ENCODE measurements at places on chromosomes 13 and 19.

- DNase-seq = no peak
Observed at GRCh38 chr19:49559928-49560327, 20.4 kb downstream of the NOSIP start.

DNA sequence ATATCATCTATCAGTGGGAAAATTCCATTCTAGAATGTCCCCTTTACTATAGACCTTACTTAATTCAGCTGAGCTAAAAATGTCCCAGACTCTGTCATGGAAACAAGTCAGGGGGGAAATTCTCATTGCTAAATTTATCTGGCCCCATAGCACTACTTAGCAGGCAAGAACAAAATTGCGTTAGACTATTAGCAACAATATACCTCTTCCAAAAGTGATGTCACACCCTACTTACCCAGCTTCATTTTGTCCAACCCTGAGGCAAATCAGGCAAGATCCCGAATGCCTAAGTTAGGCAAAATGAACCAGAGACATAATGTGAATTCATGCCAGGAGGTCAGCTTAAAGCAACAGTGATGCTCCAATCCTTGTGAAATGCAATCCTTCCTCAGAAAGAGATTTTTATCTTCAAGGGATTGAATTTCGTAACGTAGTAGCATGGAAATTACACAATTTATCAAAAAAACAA lies 93.7 kb downstream of the FRY start:
- DNase-seq = no peak

DNA sequence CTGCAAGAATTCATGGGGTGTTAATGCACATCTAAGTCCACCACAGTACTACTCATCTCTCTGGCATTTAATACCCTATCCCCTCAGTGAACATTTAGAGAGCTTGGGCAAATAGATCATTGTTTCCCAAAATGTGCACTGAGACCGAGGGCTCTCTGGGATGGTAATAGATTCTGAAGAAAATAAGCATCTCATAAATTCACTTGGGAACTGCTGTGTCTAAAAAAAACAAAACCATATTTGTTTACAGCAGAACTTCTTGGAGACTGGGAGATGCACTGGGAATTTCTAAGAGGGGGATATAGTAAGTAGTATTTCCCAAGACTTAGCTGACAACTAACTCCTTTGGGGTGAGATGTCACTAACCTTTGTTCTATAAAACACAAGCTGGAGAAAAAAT lies 58.4 kb downstream of the ENOX1 start:
- DNase-seq = peak; percentile 2

GRCh38 chr13:54029720-54030119 lies 1001.1 kb downstream of the OLFM4 start:
- no peak for DNase-seq

DNA sequence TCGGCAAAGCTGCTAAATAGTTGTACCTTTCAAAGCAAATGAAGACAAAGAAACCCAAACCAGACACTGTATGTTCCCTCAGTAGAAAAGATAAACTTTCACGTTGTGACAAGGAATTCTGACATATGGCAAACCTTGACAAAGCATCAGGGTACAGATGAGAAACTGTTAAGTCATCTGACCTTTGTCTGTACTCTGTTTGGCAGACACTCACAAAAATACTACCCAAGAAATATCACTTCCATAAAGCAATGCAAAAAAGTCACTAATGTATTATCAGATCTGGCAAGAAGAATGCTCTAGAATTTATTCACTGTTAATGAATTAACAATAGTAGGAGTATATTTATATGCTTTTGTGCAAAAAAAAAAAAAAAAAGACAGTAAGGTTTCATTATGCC lies 843.7 kb downstream of the DIAPH3 start:
- no peak for DNase-seq

- no peak for DNase-seq
Observed at GRCh38 chr13:79447741-79448140, 33.2 kb upstream of the NDFIP2 start.

DNA sequence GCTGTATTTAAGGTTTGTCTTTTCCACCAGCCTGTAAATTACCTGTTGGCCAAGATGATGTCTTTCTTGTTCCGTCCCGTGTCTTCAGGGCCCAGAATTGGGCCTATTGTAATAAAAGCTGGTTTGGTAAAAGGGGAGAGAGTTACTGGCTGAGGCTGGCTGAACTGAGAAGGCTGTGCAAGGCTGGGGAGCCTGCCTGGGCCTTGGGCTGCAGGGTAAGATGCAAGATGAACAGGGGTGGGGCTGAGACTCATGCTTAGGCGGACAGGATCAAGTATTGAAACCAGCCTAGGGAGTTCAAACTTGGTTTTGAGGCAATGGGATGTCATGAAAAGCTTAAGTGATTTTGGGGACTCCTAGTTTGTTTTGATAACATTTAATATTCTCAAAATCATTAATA lies 142.3 kb downstream of the PCCA start:
- DNase-seq = no peak

- no peak for DNase-seq
Observed at GRCh38 chr19:28435551-28436271, 777.2 kb downstream of the UQCRFS1 start.

- peak; percentile 93 for DNase-seq
Observed at GRCh38 chr19:19488875-19489690, 26.3 kb downstream of the TSSK6 start.

DNA sequence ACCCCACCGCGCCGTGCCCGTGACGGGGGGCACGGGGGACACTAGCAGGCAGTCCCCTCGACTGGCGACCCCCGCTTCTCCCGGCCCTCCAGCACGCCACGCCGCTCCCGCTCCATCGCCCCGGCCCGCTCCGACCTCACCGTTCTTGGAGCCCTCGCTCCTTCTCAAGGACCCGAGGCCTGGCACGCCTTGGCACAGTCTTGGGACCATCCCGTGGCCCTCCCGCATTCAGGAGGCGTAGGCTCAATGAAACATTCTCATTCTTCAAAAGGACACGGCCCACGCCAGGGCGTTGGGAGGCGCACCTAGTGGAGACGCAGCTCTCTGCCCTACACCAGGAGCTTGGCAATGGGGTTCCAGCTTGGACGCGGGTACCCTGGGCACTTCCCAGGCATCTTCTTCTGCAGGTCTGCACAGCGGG lies 473 bp upstream of the CERS1 start:
- peak; percentile 36 for DNase-seq

DNA sequence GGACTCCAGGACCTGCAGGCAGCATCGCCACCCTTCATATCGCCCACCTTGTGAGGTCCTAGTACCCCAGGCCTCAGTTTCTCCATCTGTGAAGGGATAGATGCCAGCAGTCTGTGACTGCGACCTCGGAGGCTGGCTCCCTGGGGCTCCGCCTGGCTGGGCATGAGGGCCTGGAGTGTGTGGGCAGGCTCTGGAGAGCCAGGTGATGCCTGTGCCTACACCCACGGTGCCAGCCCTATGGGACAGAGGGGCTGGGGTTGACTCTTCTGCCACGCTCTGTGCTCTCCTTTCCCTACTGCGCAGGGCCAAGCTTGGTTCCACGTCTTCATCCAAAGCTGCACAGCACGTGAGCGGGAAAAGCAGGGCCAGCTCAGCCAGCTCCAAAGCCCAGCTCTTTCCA lies 26.0 kb upstream of the NFIC start:
- no peak for DNase-seq

DNA sequence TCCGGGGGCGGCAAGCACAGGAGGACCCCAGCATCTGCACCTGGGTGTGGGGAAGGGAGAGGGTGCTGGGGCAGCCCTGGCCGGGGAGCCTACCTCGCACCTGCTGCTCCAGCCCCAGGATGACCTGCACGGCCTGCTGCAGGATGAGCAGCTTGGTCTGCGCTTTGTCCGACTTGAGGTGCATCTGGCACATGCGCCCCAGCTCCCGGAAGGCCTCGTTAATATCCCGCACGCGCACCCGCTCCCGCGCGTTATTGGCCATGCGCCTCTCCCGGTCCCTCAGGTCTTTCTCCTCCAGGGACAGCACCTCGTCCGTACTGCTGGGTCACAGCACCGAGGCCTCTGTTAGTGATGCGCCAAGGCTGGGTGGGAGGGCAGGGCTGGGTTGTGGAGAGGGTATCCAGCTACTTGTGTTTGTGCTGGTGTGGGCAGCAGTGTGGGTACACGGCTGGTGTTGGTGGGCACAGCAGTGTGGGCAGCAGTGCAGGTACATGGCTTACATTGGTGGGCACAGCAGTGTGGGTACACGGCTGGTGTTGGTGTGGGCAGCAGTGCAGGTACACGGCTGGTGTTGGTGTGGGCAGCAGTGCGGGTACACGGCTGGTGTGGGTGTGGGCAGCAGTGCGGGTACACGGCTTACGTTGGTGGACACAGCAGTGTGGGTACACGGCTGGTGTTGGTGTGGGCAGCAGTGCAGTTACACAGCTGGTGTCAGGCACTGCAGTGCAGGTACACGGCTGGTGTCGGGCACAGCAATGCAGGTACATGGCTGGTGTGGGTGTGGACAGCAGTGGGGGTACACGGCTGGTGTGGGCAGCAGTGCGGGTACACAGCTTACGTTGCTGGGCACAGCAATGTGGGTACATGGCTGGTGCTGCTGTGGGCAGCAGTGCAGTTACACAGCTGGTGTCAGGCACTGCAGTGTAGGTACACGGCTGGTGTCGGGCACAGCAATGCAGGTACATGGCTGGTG lies 7.1 kb upstream of the UQCR11 start:
- no peak for DNase-seq
